ENCODE measurements at places on chromosomes 2 and 18.
A peak's percentile ranks its signal among the peaks of the same experiment; 100 is the strongest.

DNA sequence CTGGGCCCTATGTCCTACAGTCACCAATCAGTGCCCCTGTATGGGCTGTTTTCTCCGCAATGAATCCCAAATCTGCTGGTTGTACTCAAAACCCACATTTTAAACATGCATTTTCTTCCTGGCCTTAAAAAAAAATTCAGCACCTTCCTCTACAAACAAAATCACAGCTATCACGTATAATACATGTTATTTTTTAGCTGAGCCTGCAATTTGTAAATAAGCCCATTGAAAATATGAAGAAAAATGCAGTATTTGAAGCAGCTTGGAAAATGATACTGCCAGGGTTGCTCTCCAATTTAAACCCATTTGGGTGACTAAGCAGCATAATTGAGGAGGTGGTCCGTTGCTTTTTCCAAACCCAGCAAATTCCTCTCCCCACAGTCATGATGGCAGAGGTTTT, 33.0 kb upstream of the GYPC start:
- no peak for DNase-seq

DNA sequence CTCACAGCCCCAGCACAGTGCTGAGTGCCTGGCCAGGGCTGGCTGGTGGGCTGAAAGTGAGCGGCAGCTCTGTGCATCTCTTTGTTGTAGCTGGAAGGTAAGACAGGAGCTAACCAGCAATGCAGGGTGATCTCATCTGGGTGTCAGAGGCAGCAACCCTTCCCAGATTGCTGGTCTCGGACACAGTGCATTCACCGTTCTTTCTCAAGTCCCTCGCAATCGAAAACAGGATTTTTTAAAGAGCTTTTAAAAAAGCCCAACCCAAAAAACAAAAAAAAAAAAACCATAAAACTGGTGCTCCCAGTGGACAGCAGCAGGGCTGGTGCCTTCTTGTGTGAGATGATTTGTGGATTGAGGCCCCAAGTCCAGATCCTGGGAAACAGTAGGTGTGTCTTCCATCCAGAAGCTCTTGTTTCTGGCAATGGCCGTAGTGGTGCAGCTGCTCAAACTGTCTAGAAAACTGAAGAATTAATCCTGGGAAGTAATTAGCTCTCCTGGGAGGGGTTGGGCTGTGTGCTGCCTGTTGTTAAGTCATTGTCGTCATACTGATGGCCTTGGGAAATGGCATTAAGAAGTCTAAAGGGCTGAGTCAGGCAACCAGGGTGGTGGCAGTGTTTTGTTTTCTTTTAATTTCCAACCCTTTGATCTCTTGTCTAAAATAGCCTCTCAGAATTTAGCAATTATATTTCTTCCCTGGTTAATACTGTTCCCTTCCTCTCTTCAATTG, 156.7 kb downstream of the KLHL29 start:
- no peak for DNase-seq

DNA sequence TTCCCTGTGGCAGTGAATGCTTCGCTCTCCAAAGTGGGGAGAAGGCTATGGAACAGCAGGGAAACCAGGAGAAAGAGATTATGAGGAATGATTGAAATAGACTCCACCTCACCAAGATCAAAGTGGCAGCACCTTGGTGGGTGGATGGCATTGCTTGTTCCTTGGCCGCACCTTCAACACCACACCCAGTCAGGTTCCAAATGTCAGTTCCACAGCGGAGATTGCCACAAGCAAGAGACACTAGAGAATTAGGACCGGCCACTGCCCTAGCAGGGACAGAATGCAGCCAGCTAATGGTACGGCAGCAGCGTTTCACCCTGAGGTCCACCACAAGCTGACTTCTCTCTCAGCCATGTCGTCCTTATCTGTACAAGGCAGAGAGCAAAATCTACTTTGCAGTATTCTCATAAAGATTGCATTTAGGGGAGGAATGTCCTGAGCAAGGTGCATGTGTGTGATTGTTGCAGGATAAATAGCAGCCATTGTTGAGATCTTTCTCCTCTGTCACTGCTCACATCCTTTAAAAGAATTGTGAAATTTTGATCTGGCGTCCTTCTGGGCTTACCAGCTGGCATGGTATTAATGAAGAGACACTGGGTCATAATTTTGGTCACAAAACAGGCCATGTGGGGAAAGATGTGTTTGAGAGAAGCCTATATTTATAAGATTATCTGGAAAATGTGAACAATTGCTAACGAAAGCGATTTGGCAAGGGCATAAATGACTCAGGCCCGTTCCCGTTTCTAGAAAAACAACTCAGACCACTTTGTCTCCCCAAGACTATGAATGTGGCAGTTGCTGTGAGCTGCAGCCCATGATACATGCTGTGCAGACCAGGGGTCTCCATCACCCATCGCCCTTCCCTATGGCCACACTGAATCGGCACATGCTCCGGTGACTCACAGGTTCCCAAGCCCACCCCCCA, 228.6 kb upstream of the ID2 start:
- no peak for DNase-seq

- no peak for DNase-seq
Measured at GRCh38 chr2:200800458-200800857, 11.3 kb upstream of the BZW1 start.

DNA sequence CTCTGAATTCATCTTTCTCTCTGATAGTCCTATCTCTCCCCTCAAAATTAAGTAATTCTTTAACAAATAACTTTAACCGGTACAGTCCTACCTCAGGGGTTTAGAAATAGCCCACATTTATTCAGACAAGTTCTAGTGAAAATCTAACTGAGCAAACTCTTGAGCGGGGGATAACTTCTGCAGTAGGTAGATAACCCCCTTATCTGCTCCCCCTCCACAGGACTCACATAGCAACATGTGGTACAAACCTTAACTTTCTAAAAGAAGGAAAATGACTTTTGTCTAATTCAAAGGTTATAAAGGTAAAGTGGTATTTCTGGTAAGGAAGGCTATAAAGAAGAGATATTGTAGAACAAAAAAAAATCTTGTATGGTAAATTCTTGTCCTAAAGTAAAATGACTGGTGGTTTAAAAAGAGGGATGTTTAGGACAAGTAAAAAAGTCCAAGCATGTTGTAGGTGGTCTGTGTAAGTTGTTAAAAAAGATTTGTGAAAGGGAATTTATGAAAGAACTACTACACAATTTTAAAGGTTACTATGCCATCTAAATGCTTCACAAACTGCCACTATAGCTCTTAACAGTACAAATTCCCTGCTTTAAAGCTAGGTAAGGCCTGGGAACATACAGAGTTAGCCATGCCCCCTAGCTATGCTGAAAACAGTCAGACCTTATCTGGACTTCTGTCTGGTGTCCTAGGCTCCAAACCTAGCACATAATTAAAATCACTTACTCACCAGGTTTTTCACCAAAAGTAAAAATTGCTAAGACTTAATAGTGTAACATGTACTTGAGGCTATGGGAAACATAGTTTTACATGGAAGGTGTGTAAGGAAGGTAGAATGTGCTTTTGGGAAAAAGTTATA, 8.1 kb upstream of the RPIA start:
- no peak for DNase-seq

- DNase-seq, result no peak
Measured at GRCh38 chr2:109052922-109053321, 63.9 kb upstream of the EDAR start.

DNA sequence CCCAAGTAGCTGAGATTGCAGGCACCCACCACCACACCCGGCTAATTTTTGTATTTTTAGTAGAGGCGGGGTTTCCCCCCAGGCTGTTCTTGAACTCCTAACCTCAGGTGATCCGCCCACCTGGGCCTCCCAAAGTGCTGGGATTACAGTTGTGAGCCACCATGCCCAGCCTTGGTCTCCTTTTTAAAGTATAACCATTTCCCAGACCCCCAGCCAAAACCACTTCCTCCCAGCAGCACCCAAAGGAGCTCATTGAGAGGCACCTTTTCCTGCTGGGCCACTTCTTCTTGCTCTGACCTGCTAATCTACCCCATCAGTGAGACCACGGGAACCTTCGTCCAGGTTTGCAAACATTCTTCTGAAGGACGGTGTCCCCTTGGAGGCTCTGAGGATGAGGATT, 69.9 kb downstream of the INPP5D start:
- no peak for DNase-seq

DNA sequence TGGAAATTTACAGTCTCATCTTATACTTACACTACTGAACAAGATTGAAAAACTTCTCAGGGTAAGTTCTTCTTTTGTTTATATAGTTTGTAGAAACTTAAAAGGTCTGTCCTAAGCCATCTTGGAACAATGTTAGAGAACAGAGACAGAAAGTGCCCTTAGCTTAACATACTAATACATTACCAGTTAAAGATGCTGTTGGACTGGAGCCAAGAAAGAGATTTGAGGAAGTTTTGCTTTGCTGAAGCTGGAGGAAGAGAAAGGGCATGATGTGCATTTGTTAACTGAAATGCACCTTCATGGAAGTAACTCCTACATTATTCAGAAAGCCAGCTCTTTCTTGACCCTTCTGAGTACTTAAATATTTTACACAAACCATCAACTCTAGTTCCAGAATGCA, 66.5 kb upstream of the TNFRSF11A start:
- DNase-seq, result no peak

GRCh38 chr2:142218471-142218870, 87.7 kb upstream of the LRP1B start:
- peak; percentile 93 for DNase-seq

GRCh38 chr2:42598656-42599055, 30.2 kb downstream of the MTA3 start:
- DNase-seq, result no peak

DNA sequence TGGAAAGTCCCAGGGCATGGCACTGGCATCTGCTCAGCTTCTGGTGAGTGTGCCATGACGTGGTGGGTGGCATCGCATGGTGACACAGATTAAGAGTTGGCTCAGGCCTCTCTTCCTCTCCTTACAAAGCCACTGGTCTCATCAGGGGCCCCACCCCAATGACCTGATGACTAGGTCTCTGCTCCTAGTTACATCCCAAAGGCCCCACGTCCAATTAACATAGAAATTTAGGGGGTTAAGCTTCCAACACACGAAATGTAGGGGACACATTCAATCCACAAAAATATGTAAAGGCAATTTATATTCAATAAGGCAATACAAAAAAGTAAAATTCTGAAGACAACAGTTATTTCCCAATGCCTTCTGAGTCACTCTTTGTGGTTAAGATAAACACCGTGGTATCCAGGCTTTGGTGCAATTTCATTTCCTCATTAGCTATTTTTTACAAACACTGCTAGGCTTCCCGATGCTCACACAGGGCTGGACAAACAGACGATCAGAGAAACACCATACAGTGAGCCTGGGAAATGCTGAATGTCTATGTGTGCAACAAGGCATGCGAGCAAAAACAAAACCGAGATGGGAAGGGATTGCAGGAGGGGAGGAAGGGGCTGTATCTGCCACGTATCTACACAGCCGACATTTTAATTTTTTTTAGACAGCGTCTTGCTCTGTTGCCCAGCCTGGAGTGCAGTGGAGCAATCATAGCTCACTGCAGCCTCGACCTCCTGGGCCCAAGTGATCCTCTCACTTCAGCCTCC, 67.2 kb downstream of the MBP start:
- peak; percentile 90 for DNase-seq

- no peak for DNase-seq
Measured at GRCh38 chr2:7693246-7694075, 776.2 kb downstream of the RNF144A start.

GRCh38 chr18:12308386-12309100, 502 bp downstream of the TUBB6 start:
- DNase-seq, result peak; percentile 84

DNA sequence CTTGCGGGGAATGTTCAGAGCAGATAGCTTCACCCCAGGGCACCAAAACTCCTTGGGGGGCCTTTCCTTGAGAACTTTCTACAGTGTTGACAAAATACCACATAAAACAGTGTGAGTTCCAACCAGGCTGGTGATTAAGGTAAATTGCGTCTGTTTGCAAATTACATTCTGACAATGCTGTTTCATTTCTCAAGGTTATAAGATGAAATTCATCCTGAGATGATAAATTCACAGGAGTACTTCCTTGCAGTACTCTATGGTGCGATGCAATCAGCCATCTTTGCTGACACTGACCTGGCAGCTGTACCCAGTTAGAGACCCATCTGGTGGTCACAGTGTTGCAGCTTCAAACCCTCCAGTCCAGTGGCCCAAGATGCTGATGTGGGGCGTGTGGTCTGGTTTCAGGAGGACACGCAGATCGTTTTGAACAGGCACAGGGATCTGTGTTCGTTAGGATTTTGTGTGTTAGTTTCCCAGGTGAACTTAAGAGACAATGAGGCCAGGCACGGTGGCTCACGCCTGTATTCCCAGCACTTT, 99.5 kb upstream of the SLC66A3 start:
- DNase-seq, result no peak

GRCh38 chr2:143398781-143399180, 269.6 kb downstream of the ARHGAP15 start:
- DNase-seq, result peak; percentile 89

DNA sequence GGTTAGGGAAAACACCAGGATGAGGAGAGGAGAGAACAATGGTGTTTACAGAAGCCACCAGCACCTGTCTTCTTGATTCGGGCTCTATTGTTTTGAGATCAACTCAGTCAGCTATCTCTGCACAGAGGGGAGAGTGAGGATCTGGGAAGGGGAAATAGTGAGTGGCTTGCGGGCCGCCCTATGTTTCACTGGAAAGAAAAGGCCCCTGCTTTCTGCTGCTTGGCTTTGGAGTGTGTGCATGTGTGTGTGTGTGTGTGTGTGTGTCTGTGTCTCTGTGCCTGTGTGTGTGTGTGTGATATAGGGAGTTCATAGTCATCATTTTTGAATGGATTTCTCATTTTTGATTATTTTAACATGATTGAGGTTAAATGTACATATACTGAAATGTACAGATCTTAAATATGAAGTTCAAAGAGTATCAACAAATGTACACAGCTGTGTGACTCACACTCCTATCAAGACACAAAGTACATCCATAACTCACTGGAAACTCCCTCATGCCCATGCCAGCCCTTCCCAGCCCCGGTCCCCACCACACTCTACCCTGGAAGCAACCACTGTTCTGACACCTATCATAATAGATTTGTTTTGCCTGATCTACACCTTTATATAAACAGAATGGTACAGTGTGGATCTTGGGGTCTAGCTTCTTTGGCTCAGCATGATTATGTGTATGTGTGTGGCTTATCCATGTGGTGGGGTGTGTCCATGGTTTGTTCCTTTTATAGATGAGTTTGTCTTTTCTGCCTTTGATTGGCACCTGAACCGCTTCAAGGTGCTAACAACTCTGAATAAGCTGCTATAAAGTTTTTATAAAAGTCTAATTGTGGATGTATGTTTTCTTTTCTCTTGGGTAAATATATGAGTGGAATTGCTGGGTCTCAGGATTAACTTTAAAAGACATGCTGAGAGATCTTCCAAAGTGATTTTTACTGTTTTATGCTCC, 258.3 kb downstream of the SETBP1 start:
- DNase-seq, result peak; percentile 76

DNA sequence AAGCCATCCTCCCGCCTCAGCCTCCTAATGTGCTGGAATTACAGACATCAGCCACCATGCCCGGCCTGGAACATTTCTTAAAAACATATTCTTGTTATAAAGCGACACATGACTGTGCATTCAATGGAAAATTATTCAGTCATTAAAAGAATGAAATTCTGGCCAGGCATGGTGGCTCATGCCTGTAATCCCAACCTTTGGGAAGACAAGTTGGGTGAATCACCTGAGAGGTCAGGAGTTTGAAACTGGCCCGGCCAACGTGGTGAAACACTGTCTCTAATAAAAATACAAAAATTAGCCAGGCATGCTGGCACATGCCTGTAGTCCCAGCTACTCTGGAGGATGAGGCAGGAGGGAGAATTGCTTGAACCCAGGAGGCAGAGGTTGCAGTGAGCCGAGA, 21.6 kb upstream of the RPRD1A start:
- peak; percentile 81 for DNase-seq

All from epithelial cell of esophagus (primary cell).